CD4-positive, alpha-beta T cell treated with Interleukin-2 at 100 ng/mL for 4 hours (primary cell): ENCODE measurements at places on chromosomes 5 and 9.

- DNase-seq: no peak
These were observed 465.6 kb upstream of the KIF2A start for GRCh38 chr5:61840361-61840760.

GRCh38 chr5:134079748-134080581 lies 34.5 kb upstream of the TCF7 start:
- peak; percentile 76 for DNase-seq

DNA sequence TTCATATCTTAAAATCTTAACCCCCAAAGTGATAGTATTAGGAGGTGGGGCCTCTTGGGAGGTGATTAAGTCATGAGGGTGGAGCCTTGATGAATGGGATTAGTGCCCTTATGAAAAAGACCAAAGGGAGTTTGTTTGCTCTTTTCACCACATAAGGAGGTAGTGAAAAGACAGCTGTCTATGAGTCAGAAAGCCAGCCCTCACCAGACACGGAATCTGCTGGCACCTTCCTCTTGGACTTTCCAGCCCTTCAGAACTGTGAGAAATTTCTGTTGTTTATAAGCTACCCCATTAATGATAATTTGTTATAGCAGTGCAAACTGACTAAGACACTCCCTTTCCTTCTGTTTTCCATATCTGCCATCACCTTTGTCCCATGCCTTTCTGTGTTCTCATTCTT lies 20.8 kb downstream of the IFNB1 start:
- DNase-seq: no peak

DNA sequence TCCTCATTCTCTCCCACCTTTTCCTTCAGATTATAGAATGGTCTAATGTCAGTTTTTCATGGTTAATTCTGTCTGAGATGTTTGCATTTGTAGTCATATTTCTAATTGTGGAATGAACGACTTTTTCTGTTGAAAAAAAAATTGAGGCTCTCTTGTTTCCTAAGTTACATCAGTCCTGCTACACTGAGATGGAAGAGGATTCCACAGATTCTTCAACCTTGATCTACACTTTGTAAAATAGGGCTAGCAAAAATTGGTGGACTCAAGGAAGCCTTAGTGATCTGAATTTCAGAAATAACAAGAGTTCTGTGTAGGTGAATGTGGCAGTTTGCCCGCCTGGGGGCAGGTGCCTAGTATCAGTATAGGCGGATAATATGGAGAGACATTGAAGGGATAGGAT lies 51.9 kb downstream of the ERBIN start:
- DNase-seq: no peak

DNA sequence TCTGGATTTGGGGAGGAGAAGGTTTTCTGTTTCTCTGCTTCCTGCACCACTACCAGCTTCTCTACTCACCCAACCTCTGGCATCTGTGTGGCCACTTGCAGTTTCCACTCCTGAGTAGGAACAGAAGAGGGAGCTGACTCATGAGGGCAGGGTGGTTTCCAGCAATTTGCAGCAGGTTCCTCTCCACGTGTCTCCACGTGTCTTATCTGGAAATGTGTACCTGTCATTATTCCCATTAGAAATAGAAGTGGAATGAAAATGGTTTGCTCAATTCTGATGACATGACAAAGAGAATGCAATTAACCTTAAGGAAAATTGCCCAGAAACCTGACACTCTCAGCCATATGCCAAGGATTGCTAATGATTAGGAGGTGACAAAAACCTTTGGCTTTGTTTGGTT lies 33.0 kb downstream of the EGFLAM start:
- DNase-seq: no peak

DNA sequence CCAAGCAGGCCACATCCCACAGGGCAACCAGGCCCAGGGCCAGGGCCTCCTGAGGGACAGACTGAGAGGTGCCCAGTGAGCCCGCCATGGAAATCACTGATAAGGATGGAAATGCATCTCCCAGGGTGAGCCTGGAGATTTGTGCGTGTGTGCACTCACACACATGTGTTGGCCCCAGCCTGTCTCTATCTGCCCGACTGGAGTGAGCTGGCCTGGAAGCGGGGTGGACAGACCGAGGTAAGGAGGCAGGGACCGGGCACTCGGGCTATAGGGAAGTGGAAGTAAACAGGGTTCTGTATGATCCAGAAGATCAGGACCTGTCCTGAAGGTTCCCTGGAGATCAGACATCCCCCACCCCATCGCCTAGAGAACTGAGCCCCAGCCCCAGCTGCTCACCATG lies 17.4 kb downstream of the GFI1B start:
- DNase-seq: no peak

DNA sequence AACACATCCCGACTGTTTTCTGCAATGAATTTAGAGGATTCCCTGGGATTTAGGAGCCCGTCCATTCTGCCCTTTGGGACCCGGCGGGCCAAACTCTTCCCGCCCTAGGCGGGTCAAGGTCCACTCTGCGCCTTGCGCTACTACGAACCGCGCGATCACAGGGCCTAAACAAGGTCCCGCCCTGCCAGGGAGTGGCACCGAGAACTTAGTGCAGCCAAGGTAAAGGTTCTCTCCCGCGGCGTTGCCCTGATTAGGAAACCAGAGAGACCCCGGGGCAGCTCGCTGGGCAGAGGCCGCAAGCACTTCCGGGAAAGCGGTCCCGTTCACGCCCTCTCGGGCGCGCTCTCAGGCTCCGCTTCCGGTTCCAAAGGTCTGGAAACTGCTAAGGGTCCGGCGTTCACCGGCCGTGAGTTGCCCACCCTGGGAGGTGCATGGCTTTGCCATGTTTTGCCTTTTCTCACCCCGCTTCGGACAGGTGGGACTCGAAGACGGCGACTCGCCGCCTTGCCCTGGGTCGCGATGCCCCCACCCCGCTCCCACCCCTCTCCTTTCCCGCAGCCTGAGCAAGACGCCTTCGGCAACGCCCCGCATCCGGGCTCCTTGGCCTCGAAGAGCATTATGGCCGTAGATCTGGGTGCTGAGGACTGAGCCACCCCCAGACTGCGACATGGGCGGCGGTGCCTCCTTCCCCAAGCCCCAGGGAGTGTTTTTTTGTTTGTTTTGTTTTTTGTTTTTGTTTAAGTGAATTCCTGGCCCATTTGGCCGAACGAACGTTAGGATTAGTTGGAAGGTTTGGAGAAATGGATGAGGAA lies 23.4 kb downstream of the HNRNPK start:
- peak; percentile 57 for DNase-seq

DNA sequence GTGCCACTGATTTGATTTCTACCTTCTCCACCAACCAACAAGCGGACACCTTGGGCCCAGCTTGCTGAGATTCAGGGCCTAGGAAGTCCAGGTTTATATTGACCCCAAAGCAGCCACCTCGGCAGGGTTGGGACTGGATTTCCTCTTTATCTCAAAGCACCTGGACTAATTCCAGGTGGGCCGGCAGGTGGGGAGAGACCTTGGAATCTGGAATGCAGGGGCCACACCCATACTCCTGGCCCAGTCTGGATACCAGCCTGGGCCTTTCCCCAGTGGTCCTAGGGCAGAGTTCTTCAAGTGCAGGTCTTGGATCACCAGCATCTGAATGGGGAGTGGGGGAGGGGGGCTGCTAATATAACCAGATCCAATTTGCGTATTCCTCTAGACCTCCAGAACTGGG lies 93.1 kb downstream of the PCDH1 start:
- no peak for DNase-seq
